ENCODE measurements at places on chromosomes 2 and 18. TPM values are rescaled to one million over a fixed set of nuclear protein-coding genes. Genes with fewer than 3 reads are reported as not detected.

- DNase-seq = peak; percentile 27
These were observed 69.5 kb downstream of the COPS8 start for GRCh38 chr2:237154884-237155851.

The SMYD1 gene
- not detected for total RNA-seq

DNA sequence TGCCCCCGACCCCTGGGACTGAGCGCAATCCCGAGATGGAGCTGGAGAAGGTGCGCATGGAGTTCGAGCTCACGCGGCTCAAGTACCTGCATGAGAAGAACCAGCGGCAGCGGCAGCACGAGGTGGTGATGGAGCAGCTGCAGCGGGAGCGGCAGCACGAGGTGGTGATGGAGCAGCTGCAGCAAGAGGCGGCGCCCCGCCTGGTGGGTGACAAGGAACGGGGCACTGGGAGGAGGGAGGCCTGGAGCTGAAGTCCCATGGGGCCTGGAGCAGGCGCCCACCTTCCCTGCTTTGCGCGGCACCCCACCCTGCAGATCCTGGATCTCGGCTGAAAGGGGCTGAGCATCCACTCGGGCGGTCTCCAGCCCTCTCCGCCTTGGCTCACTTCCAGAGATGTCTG, 1.2 kb downstream of the TMEM247 start:
- no peak for DNase-seq

- DNase-seq = no peak
These were observed 180.9 kb upstream of the GALNT5 start for GRCh38 chr2:157076526-157077161.

DNA sequence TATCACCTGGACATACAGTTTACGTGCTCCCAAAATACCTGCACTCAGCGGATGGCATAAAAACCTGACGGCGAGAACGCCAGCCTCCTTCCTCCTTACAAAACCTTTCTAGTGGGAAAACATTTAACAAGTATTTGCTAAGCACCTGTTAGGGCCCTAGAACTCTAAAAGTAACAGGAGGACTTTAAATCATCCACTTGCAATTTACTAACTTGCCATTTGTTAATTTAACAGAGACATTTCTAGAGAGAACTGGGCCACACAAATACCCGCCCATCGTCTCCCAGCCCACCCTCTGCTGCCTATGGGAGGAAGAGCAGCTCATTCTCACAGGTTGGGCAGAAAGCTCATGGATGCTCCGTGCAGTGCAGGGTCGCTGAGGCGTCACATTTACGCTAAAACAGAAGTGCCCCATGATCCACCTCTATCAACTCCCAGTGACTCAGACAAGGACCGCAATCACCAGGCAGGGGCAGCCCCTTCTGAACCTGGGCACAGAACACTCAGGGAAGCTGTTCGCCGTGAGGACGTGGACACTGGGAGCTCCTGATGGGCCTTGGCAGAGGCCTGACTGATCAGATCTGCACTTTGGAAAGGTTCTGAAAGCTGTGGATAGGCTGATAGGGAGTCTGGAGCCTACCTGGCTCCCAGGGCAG, 106.9 kb downstream of the HDAC4 start:
- DNase-seq = no peak

GRCh38 chr2:133654949-133655348, 86.7 kb upstream of the NCKAP5 start:
- DNase-seq = no peak

DNA sequence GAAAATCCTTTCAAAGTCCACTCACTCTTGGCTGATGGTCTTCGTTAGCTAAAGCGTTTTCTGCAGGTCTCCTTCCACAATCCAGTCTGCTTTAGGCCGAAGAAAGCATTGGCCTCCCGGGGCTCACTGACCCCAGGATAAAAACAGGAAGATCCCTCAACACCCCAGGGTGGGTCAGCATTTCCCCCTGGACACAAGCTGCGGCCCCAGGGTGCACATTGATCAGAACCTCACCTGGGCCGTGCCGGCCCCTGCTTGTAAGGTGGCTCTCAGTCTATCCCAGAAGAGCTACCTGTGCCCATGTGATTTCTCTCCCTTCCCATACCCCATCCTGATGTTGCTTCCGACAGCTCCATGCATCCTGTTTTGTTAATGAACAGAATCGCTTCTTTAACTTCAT, 113.0 kb upstream of the TPO start:
- no peak for DNase-seq

GRCh38 chr18:36711813-36712444, 116.9 kb downstream of the TPGS2 start:
- no peak for DNase-seq

The SRBD1 gene
- 11.6 TPM for total RNA-seq

The ITPRIPL1 gene
- 6.6 TPM for total RNA-seq

The MYL1 gene
- not detected for total RNA-seq

The KATNAL2 gene
- total RNA-seq = 2.1 TPM

- no peak for DNase-seq
These were observed 828 bp downstream of the CIB4 start for GRCh38 chr2:26640331-26640745.

- DNase-seq = no peak
These were observed 25.1 kb downstream of the CSRNP3 start for GRCh38 chr2:165494573-165494972.

DNA sequence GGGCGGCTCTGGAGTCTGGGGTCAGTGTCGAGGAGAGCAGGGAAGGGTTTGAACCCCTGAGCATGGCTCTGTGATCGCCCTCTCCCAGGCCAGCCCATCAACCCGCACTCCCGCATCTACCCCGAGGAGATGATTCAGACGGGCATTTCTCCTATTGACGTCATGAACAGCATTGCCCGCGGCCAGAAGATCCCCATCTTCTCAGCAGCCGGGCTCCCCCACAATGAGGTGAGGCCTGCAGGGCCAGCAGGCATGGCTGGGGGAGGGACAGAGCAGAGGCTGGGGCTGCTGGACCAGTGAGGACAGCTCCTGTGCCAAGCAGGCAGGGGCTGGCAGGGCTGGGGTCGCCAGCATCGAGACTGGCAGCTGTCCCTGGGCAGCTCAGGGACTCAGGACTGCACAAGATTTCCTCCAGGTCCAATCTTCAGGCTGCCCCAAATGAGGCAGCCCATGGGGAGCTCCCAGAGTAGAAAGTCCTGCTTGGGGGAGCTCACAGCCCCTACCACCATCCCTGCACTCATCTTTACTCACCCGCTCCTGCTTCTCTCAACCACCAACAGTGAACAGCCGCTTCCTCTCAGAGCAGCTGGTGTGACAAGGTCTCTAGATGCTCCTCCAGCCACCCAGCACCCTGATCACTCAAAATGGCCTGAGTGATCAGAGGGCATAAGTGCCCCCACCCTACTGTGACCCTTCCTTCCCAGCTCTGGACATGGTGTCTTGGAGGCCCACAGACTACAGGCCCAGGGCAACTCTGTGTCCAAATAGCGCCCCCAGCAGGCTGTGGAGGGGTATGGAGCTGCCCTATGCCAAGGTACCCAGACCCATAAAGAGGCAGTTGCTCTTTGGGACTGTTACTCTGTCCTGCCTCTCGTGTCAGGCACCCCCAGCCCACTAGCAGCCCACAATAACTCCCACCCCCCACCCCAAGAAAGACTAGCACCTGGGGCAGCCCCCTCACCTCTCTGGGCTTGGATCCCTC, 18.3 kb upstream of the ANKRD53 start:
- DNase-seq = no peak

DNA sequence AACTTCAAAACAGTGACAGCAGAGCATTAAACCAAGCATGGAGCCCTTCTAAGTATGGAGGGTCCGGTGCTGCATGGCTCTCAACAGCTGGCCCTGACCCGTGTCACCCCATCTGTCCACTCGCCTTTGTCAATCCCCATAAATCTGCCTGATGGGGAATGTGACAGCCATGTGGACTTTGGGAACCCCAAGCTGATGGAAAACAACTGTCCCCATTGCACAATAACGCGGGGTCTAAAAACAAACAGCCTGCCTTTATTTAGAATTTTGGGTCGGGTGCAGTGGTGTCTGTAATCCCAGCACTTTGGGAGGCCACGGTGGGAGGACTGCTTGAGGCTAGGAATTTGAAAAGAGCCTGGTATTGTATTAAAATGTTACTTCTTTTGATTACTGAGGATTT, 17.1 kb upstream of the THADA start:
- DNase-seq = no peak

- no peak for DNase-seq
These were observed 127.4 kb downstream of the GBX2 start for GRCh38 chr2:236040600-236041328.

DNA sequence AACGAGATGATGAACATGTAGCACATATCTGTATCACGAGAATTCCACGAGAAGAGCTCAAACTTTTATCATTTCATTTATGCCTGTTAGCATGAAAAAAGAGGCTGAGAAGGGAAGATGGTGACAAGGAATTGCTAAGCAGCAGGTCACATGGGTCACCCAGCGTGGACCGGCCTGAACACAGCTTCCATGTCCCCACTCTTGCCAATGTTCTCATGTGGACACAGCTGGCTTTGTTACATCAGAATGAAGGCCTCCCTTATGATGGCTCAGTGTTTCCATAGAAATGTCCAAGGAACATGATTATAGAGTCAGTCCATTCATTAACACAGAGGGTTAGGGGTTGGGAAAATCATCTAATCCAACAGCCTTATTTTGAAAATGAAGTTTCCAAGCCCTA, 215.4 kb downstream of the CMPK2 start:
- DNase-seq = no peak

GRCh38 chr2:219687882-219688559, 60.6 kb downstream of the SLC4A3 start:
- DNase-seq = no peak

DNA sequence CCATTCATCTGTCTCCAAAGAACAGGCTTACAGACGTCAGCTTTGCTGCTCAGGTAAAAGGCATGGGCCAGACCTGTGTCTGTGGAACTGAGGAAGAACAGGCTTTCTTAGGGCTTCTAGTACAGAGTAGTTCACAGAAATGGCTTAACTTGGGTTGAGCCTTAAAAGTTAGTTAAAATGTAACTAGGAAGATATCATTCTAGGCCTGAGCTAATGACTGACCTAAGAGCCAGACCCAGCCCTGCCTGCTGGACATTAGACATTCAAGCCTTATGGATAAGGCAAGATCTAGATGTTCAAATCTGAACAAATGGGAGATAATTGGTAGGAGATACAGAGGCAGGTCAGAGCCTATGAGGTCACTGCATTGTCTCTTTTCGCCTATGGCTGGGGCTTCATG, 73.9 kb upstream of the SLC14A2 start:
- DNase-seq = no peak

The ANKRD30B gene
- total RNA-seq = not detected

GRCh38 chr2:105498281-105498846, 99.5 kb upstream of the FHL2 start:
- no peak for DNase-seq

The LIPG gene
- not detected for total RNA-seq

- DNase-seq = no peak
These were observed 96.8 kb downstream of the STPG4 start for GRCh38 chr2:47058003-47058931.

The BCL2L11 gene
- 38.7 TPM for total RNA-seq

The CD8B gene
- total RNA-seq = 281 TPM

DNA sequence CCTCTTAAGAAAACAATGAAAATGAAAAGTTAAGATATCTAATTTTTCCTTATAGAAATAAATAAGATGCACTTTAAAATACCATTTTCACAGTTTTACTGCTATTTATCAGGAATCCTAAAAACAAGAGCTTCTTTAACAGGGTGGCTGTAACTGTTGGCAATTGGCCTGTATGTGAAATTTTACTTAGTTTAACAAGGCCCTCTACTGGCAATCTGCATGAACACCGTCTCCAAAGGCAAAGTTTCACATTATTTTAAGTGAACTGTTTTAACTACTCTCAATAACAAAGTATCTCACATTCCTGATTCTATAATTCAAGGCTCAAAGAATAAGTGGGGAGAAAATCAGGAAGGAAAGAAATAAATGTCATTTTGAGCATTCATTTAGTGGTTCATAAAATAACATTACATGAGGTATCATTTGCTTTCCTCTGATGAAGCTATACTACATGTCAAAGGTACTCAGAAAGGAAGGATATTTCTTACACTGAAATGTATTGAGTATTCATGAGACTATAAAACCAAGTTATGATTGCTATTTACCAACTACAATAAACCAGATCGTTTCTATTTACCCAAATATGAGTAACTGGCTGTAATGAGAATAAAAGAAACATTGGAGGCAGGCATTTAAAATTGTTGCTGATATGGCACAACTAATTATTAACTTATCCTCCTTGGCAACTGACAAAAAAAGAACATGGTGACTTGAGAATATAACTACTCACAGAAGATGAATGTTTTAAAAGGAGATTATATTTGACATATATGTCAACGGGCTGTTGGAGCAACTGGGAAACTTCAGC, 7.0 kb downstream of the NCKAP5 start:
- DNase-seq = no peak

The ASB18 gene
- total RNA-seq = not detected

- no peak for DNase-seq
These were observed 12.4 kb downstream of the COPS8 start for GRCh38 chr2:237097911-237098702.

The SNORC gene
- total RNA-seq = 0.16 TPM

The NYAP2 gene
- not detected for total RNA-seq

The ABCG8 gene
- total RNA-seq = not detected

The KIF3C gene
- 1.5 TPM for total RNA-seq

- no peak for DNase-seq
These were observed 120.4 kb downstream of the KLHL29 start for GRCh38 chr2:23505218-23505983.

DNA sequence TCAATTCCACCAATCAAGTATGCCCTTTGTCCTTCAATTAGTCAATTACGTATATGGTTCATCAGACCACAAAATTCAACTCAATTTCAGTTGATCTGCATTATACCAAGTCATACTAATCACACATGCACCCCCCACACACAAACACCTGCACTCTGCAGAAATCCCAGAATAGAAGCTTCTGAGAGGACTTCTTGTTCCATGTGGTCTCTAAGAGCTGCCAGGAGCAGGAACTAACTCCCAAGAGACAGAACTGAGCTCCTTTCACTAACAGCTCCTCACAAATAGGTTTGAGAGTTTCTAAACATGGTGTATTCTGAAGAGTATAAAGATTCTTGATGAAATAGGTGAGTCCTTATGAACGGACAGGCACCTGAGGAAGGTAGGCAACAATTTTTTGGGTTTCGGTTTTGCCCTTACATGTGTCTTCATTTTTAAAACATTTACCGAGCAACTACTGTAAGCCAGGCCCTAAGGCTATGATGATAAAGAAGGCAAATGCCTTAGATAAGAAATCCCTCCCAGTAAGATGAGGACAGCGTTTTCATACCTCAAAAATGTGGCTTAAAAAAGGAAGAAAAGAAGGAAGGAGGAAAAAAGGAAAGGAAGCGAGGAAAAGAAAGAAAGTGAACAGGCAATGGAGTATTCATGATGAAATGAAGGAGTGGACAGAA, 183.1 kb downstream of the PID1 start:
- DNase-seq = no peak

DNA sequence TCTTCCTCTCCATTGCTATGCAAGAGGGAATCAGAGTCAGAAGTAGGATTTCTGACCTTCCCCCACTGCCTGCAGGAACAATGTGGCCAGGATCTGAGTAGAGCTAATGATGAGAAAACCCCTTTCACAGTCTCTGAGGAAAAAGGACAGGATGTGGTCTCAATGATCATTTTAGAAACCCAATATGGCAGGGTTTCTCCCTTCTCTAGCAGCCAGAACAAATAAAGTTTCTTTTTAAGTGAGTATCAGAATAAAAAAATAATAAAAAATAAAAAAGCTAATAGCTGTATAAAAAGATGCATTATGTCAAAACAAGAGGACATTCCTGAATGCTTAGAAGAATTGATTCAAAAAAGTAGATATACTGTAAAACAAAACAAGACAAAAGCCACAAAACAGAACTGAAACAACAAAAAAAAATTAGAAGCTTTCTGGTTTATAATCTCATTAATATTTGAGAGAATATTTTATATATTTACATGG, 1124.9 kb upstream of the ZEB2 start:
- DNase-seq = no peak

All from CD8-positive, alpha-beta T cell (primary cell).